Erythroblast (primary cell): ENCODE measurements at places on chromosomes 11 and 22.
A peak's percentile ranks its signal among the peaks of the same experiment; 100 is the strongest.

DNA sequence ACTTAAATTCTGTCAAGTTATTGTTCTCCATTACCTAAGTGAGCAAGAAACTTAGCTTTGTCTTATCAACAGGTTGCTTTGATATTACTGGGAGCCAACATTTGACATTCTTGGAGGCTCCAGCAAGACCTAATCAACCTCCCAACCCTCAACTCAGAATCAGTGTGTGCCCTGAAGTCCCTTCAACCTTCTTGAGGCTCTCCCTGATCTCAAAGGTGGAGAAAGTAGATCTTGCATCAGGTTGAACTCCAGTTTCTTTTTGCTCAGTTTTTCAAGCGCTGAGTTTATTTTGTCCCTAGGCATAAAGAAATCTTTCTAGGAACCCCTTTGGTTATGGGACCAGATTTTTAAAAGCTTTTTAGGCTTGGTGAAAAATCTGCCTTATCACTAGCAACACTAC is 1.4 kb downstream of the FAM111A start:
- peak; percentile 36 for DNase-seq

DNA sequence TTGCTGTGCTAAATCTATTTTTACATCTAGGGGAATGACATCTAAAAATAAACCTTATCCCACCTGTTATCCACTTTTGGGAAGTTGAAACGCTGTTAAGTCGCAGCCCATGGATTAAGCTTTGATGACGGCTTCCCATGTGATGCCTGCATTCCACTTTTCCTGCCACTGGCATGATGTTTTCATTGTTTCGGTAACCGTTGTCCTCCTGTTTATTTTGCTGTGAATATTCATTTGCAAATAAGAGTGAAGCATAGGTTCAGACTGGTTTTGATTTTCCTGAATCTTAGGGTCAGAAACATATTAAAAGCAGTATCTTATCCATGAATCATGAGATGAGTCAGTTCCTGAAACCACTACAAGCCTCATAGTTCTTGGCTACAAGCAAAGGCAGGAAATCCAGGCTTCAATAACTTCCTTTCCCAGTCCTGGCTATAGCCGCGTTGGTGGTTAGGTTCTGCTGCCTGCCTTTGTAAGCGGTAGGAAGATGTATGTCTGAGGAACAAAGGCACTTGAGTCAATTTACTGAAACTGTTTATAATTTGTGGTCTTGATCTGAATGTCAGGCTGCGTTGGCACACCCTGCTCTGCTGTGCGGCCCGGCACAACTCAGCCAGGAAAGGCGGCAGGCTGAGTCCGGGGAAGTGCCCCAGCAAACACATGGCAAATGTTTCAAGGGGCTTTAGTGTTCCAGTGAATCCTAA is 19.4 kb downstream of the TEAD1 start:
- no peak for DNase-seq

GRCh38 chr11:99568808-99569207 is 548.1 kb downstream of the CNTN5 start:
- no peak for DNase-seq

- no peak for DNase-seq
These were observed 316.3 kb upstream of the LARGE1 start for GRCh38 chr22:34236527-34236926.

GRCh38 chr11:36046932-36047331 is 103.1 kb downstream of the LDLRAD3 start:
- no peak for DNase-seq

DNA sequence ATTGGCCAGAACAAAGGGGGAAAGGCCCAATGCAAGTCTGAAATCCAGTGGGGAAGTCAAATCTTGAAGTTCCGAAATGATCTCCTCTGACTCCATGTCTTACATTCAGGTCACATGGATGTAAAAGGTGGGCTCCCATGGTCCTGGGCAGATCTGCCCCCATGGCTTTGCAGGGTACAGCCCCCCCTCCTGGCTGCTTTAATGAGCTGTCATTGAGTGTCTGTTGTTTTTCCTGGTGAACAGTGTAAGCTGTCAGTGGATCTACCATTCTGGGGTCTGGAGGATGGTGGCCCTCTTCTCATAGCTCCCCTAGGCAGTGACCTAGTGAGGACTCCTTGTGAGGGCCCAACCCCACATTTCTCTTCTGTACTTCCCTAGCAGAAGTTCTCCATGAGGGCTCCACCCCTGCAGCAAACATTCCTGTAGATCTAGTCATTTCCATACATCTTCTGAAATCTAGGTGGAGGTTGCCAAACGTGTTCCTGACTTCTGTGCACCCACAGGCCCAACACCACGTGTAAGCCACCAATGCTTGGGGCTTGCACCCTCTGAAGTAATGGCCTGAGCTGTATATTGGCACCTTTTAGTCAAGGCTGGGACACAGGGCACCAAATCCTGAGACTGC is 9.3 kb downstream of the CARD18 start:
- DNase-seq: no peak
